ENCODE measurements at places on chromosomes 7 and 10.
A peak's percentile ranks its signal among the peaks of the same experiment; 100 is the strongest.

- DNase-seq, result peak; percentile 55
Measured at GRCh38 chr7:7970531-7971307, 2.1 kb downstream of the GLCCI1 start.

- DNase-seq, result no peak
Measured at GRCh38 chr10:987620-987869, 689 bp upstream of the GTPBP4 start.

DNA sequence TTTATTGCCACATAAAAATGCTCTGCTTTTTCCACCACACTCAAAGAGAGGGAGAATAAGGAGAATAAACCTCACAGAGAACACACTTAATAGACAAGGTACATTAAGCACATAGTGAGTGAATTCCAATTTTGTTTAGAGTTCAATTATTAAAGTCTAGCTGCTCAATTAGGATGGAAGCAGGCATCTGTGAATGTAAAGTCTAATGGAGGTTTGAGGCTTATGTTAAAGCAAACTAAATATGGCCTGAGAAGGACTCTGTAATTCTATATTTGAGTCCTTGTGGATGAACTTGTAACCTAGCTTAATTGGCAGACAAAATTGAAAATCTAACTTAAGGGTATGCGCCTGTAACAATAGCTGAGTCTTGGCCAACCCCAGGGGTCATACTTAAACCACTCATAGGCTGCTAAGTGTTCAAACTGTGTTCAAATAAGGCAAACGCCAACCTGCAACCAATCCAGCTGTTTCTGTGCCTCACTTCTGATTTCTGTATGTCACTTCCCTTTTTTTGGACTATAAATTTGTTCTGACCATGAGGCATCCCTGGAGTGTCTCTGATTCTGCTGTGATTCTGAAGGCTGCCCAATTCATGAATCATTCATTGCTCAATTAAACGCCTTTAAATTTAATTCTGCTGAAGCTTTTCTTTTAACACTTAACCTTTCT is 31.3 kb upstream of the NME8 start:
- no peak for DNase-seq

GRCh38 chr7:18572885-18573284 is 77.3 kb downstream of the HDAC9 start:
- no peak for DNase-seq

GRCh38 chr7:24595671-24596418 is 22.6 kb downstream of the PALS2 start:
- DNase-seq, result no peak

DNA sequence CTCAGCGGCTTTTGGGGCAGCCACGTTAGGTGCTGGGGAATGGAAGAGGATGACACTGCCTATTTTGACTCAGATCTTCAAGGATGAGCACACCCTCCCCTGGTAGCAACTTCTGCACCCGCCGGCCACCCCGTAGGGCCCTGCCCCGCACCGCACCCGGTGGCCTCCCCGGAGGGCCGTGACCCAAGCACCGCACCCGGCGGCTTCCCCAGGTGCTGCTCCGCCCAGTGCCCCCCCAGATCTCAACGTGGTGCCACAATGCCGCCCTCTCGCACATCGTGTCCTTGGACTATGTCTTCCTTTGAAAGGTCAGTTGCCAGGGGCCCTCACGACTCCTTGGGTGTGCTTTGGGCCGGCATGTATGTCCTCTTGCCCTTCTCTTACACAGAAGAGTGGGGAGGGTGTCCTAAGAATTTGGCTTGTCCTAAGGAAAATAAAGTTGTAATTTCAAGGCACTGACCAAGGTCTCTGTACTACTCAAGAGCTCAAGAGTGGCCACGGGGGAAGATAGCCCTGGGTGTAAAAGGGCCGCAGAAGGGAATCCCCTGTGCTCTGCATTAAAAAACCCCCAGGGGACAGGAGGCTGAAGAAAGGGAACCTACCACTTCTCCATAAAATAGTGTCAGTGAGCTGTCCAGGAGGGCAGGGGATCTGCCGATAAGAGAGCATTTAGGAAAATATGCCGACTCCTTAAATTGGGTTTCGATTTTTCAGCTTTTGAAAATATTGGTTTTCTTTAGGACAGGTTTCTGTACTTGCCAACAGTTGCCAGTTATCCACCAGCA is 1.6 kb upstream of the LANCL2 start:
- no peak for DNase-seq

- DNase-seq, result no peak
Measured at GRCh38 chr10:124048371-124049290, 44.8 kb downstream of the CHST15 start.

- DNase-seq, result peak; percentile 34
Measured at GRCh38 chr7:23332910-23333612, 33.9 kb downstream of the MALSU1 start.

DNA sequence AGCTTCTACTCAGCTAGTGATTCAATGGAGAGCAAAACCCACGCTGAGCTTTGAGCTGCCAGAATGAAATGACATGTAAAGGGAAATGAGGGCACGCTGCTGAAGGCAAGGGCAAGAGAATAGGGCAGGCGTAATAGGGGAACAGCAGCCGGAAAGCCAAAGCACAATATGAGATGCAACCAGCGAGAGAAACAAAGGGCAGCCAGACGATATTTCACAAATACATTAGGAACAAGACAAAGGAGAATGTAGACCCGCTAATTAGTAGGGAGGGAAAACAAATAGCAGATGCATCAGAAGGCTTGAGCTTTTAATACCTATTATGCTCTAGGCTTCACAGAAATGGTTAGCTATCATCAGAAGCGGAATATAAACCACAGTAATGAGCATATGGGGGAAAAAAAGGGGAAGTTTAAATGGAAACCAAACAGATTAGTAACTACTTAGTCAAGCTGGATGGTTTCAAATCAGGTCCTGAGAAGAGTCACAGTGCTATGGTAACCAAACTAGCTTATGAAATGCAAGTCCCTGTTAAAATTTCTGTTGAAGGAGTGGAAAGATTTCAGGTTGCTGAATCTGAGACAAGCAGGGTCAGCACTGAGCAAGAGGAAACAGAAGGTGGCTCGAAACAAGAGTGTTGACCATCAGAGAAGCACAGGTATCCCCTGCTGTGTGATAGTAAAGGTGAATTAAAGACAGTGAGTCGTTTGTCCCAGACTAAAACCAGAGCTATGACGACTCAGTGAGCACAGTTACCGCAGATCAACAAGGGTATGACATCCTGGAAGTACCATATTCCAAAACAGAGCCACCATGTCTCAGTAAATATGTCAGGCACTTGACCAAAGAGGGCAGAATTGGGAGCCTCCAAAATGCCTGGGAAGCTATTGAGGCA is 496.9 kb upstream of the CELF2 start:
- no peak for DNase-seq

GRCh38 chr7:95102662-95103061 is 195.3 kb downstream of the PPP1R9A start:
- no peak for DNase-seq

GRCh38 chr7:105827151-105827875 is 49.1 kb downstream of the ATXN7L1 start:
- DNase-seq, result no peak

GRCh38 chr7:13290975-13291374 is 603.5 kb downstream of the ARL4A start:
- DNase-seq, result no peak
